Activated T-helper 2 cell treated with anti-CD3 and anti-CD28 coated beads, Interferon-gamma antibody, Interleukin-2, Interleukin-4, amounts not matched to agents 10 μg/mL and 5 μg/mL and 100 μg/mL, durations not matched to agents 14 hours and 24 hours and 36 hours (primary cell): ENCODE measurements at places on chromosomes 13 and 19. TPM values are rescaled to one million over a fixed set of nuclear protein-coding genes. Genes with fewer than 3 reads are reported as not detected.

SPPL2B gene
- total RNA-seq = 60.8 and 69.5 TPM in 2 replicates

C13orf42 gene
- not detected in 2 replicates for total RNA-seq

DNA sequence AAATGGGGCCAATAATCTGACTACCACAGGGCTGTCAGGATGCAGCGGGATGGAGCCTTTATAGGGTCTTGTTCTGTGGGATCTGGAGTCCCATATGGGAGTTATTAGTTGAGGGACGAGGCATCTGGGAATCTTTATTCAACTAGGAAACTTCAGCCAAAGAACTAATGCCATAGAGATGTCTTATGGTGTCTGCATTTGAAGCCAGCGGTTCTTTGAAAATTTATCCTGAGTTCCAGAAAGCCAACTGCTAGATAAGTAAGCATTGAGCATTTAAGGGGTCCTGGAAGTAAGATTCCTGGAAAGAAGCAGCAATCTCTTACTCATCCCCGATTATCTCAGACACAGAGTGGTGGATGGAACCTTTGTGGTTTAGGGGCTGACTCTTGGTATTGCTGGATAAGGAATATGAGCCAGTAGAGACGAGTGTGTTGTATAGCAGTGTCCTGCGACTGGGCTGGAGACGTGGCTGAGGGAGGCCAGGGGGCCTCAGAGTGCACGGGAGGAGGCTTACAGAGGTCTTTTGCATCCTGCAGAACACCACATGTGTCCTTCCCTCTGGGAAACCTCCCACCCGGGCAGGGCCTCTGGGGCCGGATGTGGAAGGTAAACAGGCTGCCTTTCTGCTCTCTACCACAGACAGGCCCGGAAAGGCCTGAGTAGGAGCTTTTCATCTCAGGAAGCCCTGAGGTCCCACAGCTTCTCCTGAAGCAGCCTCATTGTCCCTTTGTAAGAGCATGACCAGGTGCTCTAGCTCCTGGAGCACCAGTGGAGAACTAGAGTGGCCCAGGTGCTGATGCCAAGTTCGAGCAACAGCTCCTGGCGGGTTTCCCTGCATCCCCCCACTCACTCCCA, 28.8 kb downstream of the ACTN4 start:
- no peak for DNase-seq
- H3K27ac ChIP-seq = peak overlapping the region; percentile 52
- H3K27me3 ChIP-seq = no peaks in the 10 kb centered on the region
- peaks cover 67% of the 10 kb centered on the region for H3K4me1 ChIP-seq

DNA sequence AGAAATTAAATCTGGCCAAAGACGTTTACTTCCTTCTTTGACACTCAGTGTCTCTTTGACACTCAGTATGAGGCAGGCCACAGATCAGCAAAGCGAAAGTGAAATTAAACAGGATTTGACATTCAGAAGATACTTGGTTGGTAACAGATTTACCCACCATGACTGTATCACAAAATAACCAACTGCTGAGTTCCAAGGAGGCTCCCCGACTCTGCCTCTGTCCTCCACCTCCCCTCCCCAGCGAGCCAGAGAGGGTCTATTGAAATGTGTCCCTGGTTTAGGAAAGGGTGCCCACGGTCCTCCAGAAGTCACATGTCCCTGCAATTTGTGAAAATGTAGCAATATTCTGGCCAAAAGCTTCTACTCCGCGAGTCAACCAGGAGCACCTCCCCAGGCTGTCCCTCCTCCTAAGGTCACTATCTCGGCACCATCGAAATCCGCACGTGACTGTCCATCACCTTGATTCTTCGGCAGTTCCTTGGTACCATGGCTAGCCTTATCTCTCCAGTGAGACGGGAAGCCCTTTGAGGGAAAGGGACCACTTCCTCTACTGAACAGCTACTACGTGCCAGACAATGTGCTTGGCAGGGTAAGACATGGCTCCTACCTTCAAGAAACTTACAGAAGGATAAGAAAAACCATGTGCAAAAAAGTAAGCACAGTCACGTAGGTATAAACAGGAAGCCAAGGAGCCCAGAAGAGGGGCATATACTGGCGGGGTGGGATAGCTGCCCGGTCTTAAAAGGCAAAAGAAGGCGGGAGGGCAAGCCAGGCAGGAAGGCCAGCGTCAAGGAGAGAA, 1.5 kb downstream of the N4BP2L1 start:
- peaks cover 36% of the 10 kb centered on the region for H3K4me1 ChIP-seq
- no peaks in the 10 kb centered on the region for H3K27me3 ChIP-seq
- H3K4me3 ChIP-seq = peak overlapping the region; percentile 98
- peaks cover 51% of the 10 kb centered on the region for H3K36me3 ChIP-seq
- H3K27ac ChIP-seq = peak overlapping the region; percentile 100

- H3K36me3 ChIP-seq = peaks cover 4% of the 10 kb centered on the region
- H3K27me3 ChIP-seq = peaks cover 11% of the 10 kb centered on the region
- H3K4me3 ChIP-seq = no peak overlapping the region
- peaks cover 17% of the 10 kb centered on the region for H3K4me1 ChIP-seq
- no peak overlapping the region for H3K27ac ChIP-seq
Observed at GRCh38 chr13:100879255-100879654, 204.7 kb upstream of the TMTC4 start.
